ENCODE measurements at places on chromosomes 13 and 19.

DNA sequence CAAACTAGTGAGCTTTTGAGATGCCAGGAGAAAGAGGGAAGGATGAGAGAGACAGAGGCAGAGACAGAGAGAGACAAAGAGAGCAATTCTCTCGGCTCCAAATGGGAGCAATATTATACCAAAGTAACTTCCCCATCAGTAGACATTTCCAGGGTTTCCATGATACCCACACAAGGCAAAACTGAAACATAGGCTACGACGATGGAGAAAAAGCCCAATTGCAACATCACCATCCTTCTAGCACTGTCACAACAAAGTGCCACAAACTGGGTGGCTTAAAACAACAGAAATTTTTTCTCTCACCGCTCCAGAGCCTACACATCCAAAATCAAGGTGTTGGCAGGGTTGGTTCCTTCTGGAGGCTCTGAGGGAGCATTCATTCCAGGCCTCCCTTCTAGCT is 81.4 kb downstream of the KCTD12 start:
- no peak for DNase-seq

- no peak for DNase-seq
Measured at GRCh38 chr13:72132075-72132474, 265.1 kb upstream of the DACH1 start.

DNA sequence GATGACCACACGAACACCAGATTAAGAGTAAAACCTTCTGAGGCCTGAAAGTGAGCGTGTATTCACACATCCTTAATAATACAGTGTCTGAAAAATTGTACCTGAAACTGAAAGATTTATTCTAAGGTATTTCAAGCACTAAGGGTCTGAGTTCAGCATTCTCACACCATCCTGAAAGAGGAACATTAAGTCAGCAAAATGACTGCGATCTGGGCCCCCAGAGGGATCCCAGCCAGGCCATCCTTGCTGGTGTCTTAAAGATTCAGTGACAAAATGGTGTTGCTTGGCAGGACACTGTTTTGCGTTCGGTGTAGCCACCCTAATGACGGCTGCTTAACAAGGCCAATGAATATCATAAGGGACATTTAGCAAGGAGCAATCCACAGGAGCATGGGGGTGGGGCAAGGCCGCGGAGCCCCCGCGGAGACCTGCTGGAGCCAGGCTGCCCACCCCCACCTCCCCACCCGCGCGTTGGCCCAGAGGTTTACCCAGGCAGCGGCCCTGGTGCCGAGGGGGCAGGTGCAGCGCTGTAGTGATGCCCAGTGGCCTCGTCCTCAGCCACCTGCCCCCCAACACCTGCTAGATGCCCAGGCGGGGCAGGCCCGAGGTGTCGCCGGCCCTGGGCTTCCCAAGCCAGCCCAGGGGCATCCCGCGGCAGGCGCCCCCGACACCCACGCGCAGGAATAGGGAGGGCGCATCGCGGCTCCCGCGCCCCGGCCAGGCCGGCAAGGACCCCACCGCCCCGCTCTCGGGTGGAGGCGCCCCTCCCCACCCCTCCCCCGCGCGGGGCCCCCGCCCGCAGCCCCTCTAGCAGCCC is 742 bp downstream of the NALCN start:
- DNase-seq, result no peak

DNA sequence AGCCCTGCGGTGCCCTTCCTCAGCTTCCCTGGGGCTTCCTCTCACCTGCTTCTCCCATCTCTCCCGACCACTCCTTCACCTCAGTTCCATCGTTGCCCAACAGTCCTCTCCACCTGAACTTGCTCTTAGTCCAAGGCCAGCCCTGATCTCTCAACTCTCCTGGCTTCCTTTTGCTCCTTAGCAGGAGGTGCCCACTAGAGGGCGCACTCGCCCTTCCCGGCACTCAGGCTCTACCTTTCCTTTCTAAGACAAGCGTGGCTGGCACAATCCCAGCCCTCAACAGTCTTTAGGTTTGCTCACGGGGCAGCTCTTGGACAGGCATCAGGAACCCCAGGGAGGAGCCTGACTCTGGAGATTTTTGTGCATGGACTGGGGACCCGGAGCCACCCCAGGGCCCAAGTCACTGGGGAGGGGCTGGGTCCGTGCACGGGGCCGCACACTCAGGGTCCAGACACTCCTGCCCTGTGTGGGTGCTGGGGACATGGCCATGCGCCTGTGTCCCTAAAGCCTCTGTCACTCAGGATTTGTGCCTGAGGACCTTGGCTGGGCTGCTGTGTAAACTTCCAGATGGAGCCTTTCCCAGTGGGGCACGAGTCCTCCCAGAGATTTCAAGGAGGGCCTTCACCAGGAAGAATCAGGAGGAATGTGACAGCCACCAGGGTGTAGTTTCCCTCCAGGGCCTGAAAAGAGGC is 12.1 kb upstream of the CEACAM8 start:
- peak; percentile 71 for DNase-seq

GRCh38 chr13:27018882-27019281 is 152.7 kb downstream of the USP12 start:
- no peak for DNase-seq

GRCh38 chr19:14146789-14147216 is 10.4 kb upstream of the ASF1B start:
- DNase-seq, result no peak

GRCh38 chr19:38519988-38520387 is 86.5 kb downstream of the RYR1 start:
- DNase-seq, result no peak

GRCh38 chr19:28737021-28737895 is 475.7 kb downstream of the UQCRFS1 start:
- DNase-seq, result no peak

GRCh38 chr19:22634450-22634827 is 315 bp downstream of the ZNF492 start:
- DNase-seq, result no peak

- no peak for DNase-seq
Measured at GRCh38 chr19:2171349-2172145, 7.8 kb downstream of the DOT1L start.

DNA sequence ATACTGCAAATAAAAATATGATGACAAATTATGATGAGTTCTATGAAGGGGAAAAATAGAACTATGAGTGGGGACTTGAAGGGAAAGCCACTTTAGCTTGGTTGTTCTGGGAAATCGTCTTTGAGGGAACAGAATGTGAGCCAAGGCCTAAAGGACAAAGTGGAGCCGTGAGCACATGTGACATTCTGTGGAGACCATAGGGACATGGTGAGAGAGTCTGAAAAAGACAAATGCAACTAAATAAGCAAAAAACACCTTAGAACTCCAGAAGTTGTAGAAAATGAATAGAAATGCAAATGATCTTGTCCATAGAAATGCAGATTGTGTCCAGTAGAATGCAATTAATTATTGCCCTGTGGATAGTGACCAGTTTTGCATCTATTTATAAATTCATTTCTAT is 86.8 kb upstream of the ANKRD10 start:
- no peak for DNase-seq

- DNase-seq, result no peak
Measured at GRCh38 chr13:40271931-40272775, 394.3 kb downstream of the FOXO1 start.

GRCh38 chr19:41861116-41861768 is 1.2 kb downstream of the RPS19 start:
- no peak for DNase-seq

DNA sequence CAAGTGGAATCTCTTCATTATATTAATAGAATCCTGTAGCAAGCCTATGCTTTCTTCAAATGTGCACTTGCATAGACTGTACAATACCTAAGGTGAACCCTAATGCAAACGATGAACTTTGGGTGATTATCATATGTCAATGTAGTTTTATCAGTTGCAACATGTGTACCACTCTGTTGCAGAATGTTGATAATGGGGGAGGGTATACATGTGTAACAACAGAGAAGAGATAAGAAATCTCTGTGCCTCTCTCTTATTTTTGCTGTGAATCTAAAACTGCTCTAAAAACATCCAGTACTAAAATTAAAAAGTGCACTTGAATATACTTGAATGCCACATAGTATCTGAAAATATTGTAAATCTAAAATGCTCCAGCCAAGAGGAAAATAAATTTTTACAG is 820.8 kb upstream of the MIR17HG start:
- DNase-seq, result no peak

DNA sequence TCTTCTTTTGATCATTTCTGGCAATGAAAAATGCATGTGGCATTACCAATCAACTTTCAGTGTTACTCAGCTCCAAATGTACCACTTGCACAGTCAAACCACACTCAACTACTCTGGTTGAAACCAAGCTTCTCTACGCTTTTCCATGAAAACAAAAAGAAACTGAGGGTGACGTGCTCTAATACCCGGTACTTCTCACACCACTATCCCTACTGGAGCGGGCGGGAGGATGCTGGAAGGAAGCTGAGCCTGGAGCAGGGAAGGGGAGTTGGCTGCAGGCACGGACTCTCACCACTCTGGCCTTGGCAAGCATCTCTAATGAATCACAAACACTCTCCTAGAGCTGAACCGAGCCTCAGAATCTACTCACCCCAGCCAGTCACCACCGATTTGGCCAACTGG is 48.2 kb downstream of the STK24 start:
- DNase-seq, result no peak

- no peak for DNase-seq
Measured at GRCh38 chr13:40777166-40777808, 6.3 kb upstream of the MRPS31 start.

DNA sequence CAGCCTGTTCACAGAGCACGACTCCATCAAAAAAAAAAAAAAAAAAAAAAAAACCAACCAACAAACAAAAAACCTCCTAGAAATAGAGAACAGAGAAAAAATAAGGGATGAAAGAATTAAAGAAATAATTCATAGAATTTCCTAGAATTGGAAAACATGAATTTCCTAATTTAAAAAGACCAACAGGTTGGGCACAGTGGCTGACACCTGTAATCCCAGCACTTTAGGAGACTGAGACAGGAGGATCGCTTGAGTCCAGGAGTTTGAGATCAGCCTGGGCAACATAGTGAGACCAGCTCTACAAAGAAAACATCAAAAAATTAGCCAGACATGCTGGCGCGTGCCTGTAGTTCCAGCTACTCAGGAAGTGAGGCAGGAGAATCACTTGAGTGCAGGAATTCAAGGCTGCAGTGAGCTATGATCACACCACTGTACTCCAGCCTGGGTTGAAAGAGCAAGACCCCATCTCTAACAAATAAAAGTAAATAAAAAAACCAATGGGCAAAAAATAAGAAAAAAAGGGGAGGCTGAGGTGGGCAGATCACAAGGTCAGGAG is 6.5 kb downstream of the SPART start:
- no peak for DNase-seq

GRCh38 chr13:31765138-31765785 is 25.9 kb downstream of the RXFP2 start:
- no peak for DNase-seq

GRCh38 chr19:28882818-28883217 is 330.1 kb downstream of the UQCRFS1 start:
- no peak for DNase-seq

- DNase-seq, result no peak
Measured at GRCh38 chr19:10430505-10431253, 10.3 kb downstream of the PDE4A start.

DNA sequence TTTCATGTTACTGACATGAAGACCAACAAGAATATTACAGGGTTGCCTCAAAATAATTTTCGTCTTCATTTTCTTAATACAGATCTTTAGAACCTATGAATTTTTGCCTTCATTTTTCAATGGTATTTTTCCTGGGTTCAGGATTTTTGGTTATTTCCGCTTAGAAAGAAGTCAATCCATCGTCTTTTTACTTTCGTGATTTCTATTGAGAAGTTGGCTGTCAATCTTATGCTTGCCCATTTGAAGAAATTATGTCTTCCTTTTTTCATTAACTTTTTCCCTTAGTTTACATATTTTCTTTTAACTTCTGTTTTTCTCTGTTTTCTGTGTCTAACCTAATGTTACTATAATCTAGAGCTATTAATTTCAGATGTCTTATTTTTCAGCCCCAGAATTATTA is 868.9 kb upstream of the SLC10A2 start:
- no peak for DNase-seq

- DNase-seq, result no peak
Measured at GRCh38 chr19:5143471-5144411, 174.8 kb downstream of the KDM4B start.

- DNase-seq, result no peak
Measured at GRCh38 chr19:43595605-43595998, 332 bp downstream of the IRGQ start.

Measured in ecto neural progenitor cell (in vitro differentiated cells).